ENCODE measurements at places on chromosomes 4 and X. TPM values are rescaled to one million over a fixed set of nuclear protein-coding genes. Genes with fewer than 3 reads are reported as not detected.
A peak's percentile ranks its signal among the peaks of the same experiment; 100 is the strongest.

Gene TREX2
- 1.6 TPM for total RNA-seq

Gene FGFBP2
- total RNA-seq: not detected

DNA sequence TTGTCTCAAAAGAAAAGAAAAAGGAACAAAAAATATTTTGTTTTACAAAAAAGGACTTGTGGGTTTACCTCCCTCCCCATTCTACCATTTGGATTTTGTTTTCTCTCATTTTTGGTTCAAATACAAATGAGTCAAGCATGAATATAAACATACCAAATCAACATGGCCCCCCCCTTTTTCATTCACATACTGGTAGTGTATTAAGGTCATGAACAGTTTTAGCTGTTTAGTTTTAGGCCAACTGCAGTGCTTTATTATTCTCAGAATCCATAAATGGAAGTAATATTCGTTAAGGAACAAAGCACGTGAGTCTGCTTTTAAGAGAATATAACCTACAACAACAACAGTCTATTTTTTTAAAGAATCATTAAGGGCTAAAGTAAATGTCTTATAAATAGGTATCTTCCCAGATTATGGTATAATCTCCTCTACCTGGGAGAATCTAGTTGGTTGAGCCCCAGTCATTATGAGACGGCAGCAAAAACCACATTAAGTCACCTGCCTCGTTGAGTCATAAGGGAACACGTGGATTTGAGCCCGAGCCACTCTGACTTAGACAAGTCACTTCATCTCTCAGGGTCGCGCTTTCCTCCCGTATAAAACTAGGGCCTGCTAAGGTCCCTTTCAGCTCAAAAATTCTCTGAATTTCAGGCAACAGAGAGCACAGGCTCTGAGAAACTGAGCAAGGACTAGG is 26.7 kb downstream of the BCLAF3 start:
- H3K4me1 ChIP-seq: no peaks in the 10 kb centered on the region
- H3K36me3 ChIP-seq: peaks cover 8% of the 10 kb centered on the region
- no peaks in the 10 kb centered on the region for H3K27me3 ChIP-seq
- H3K27ac ChIP-seq: no peak overlapping the region

DNA sequence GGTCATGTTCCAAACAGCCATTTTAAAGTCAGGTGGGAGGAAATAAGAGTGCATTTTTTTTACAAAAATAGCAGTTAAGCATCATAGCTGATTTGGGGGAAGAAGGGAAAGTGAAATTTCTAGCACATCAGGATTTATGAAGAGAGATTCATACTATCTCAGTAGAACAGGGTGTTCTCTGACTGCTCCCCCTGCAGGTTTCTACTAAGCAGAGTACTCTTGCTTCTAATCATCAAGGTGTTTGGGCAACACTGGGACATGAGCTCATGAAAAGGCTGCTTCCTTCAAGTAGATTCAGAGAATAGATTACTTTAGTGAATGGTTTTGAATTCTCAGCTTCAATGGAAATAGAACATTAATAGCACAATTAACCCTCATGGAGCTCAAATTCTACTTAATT is 591.4 kb upstream of the PCDH10 start:
- H3K27me3 ChIP-seq: peaks cover 2% of the 10 kb centered on the region
- no peak overlapping the region for H3K27ac ChIP-seq
- no peak for DNase-seq
- no peaks in the 10 kb centered on the region for H3K36me3 ChIP-seq
- H3K4me3 ChIP-seq: no peak overlapping the region

- H3K4me1 ChIP-seq: no peaks in the 10 kb centered on the region
- DNase-seq: no peak
- H3K4me3 ChIP-seq: no peak overlapping the region
- H3K27ac ChIP-seq: no peak overlapping the region
- H3K27me3 ChIP-seq: no peaks in the 10 kb centered on the region
Observed at GRCh38 chr4:96598465-96598864, 758.6 kb downstream of the PDHA2 start.

- no peaks in the 10 kb centered on the region for H3K36me3 ChIP-seq
- no peak overlapping the region for H3K27ac ChIP-seq
- DNase-seq: no peak
- H3K27me3 ChIP-seq: peaks cover 2% of the 10 kb centered on the region
- no peak overlapping the region for H3K4me3 ChIP-seq
Observed at GRCh38 chrX:7993873-7994272, 66.7 kb upstream of the PNPLA4 start.

DNA sequence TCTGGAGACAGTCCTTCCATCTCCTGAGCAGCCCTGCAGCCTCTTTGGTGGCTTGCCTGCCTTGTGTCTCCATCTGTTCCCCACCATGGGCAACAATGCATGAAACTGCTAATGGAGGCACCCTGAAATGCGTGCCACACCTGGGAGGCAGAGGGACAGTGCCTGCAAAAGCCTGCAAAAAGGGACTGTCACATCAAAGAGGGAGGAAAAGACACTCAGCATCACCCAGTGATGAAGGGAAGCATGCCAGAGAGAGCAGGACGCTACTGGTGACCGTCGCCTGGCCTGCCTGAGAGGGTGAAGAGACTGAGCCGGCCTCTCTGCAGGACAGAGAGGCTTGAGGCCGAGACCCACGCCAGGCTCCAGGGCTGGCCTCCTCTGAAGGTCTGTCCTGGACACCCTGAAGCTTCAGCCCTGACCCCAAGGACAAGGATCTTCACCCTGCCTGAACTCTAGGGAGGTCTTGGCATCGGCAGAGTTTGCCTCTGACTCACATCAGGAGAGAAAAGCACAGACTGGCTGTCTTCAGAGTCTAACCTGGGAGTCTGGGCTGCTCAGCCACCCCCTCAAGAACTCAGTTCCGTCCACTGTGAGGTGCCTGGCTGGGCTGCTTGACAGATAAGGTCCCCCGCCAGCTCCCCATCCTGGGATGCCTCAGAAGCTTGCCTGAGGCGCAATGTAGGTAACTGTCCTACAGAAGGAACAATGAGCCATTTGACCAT is 8.1 kb downstream of the ACSL1 start:
- no peak overlapping the region for H3K4me3 ChIP-seq
- no peaks in the 10 kb centered on the region for H3K36me3 ChIP-seq
- no peak for DNase-seq
- no peaks in the 10 kb centered on the region for H3K27me3 ChIP-seq

- H3K27ac ChIP-seq: no peak overlapping the region
- no peaks in the 10 kb centered on the region for H3K27me3 ChIP-seq
- H3K4me1 ChIP-seq: peaks cover 26% of the 10 kb centered on the region
- no peak overlapping the region for H3K4me3 ChIP-seq
Observed at GRCh38 chrX:45007598-45007997, 134.6 kb downstream of the KDM6A start.

DNA sequence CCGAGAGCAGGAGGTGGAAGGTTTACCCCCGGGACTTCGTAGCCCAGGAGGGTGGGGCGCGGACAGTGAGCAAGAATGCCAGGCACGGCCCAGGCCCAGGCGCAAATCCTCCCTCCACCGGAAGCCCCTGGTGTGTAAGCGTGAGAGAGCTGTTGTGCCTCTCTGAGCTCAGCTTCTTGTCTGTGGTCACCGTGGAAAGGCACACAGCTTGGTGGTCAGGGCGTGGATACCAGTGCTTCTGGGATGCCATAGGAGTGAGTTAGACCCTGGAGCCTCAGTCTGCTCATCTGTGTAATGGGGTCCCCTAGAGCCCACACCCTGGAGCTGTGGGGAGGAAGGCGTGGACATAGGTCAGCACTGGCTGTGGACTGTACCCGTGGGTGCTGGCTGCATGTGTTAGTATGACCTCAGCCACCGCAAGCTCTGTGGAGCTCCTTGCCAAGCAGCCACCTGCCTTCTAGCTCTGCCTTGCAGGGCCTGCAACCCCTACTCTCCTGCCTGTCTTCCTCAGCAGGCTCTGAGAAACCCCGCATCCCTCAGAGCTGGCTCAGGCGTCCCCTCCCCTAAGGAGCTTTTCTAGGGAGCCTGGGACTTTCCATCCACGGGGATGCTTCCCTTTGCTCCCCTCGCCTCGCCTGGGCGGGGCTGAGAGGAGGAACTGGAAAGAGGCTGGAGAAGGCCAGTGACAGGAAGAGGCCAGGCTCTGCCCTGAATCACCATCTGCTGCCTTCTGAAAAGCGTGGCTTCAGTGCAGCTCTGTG is 28.0 kb upstream of the AFAP1 start:
- H3K4me1 ChIP-seq: peaks cover 43% of the 10 kb centered on the region
- DNase-seq: no peak
- H3K4me3 ChIP-seq: no peak overlapping the region
- H3K27ac ChIP-seq: peak overlapping the region; percentile 41
- H3K36me3 ChIP-seq: no peaks in the 10 kb centered on the region
- H3K27me3 ChIP-seq: peaks cover 2% of the 10 kb centered on the region

All from chondrocyte (in vitro differentiated cells).